Articular chondrocyte of knee joint (primary cell): ENCODE measurements at places on chromosomes 7 and 10. TPM values are rescaled to one million over a fixed set of nuclear protein-coding genes. Genes with fewer than 3 reads are reported as not detected.

The LIPF gene
- total RNA-seq: not detected in 2 replicates

The SPDYE18 gene
- total RNA-seq: 0.26 TPM in 1 of 2 replicates, not detected in the other

The SMO gene
- 22.2 and 22.3 TPM in 2 replicates for total RNA-seq

The SPDYE1 gene
- total RNA-seq: not detected in 2 replicates

The SMKR1 gene
- total RNA-seq: 1.0 and 1.5 TPM in 2 replicates

The GPNMB gene
- 190 and 218 TPM in 2 replicates for total RNA-seq
